Stimulated activated CD4-positive, alpha-beta T cell treated with anti-CD3 and anti-CD28 coated beads, TNF-alpha, amount 100 ng/mL, for 1 hour (primary cell): ENCODE measurements at places on chromosomes 16 and 17.

DNA sequence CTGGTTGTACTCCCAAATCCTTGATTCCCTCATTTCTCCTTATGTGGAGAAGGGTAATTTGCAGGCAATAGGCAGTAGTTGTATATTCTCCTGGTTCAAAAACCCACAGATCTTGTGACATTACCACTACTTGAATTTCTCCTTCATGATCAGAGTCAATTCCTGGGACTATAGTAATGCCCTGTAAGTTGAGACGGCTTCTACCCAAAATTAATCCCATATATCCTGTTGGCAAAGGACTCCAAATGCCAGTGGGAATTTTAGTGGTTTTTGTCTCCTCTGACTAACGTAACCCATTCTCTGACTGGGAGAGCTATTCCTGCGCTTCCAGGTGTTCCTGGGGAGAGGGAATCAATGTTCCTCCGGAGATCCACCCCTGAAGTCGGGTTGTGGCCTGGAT is 11.6 kb upstream of the ZNF689 start:
- no peak for DNase-seq

GRCh38 chr16:11329891-11330290 is 15.4 kb upstream of the RMI2 start:
- no peak for DNase-seq

DNA sequence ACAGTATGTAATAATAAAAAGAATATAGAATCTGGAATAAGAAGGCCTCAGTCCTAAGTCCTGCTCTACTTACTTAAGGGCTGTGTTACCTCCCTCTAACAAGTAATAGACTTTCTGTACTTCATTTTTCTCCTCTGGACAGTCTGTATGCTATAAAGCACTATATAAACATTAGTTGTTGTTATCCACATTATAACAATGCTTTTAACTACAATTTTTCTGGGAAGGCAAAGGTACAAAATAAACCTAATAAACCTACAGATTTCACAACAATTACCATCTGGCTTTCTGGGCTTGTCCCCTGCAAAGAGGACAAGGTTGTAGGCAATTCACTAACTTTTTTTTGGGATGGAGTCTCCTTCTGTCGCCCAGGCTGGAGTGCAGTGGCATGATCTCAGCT is 32.7 kb downstream of the RFFL start:
- no peak for DNase-seq

DNA sequence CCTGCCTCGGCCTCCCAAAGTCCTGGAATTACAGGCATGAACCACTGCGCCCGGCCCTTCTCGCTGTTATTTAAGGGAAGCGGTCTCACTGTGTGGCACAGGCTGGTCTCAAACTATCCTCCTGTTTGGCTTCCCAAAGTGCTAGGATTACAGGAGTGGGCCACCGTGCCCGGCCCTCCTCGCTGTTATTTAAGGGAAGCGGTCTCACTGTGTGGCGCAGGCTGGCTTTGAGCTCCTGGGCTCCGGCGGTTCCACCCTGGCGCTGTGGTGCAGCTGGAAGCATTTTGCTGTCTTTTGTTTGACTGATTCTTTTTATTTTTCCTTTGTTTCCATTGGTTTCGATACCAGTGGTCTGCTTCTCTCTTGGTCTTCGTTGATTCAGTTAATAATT is 40.7 kb downstream of the FOXK2 start:
- no peak for DNase-seq

- no peak for DNase-seq
Observed at GRCh38 chr17:48915459-48916282, 7.5 kb downstream of the UBE2Z start.

GRCh38 chr16:16850274-16850673 is 471.3 kb downstream of the NPIPA7 start:
- DNase-seq, result no peak

- DNase-seq, result no peak
Observed at GRCh38 chr17:16976725-16977550, 5.0 kb upstream of the TNFRSF13B start.

DNA sequence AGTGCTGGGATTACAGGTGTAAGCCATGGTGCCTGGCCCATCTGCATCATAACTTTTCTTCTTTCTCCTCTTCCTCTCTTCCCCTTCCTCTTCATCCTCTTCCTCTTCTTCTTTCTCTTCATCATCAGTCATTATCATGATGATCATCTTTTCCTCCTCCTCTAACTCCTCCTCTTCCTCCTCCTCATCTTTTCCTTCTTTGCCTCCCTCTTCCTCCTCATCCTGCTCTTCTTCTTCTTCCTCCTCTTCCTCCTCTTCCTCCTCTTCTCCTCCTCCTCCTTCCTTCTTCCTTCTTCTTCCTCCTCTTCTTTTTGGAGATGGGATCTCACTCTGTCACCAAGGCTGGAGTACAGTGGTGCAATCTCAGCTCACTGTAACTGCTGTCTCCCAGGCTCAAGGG is 62.5 kb downstream of the SOCS1 start:
- no peak for DNase-seq

DNA sequence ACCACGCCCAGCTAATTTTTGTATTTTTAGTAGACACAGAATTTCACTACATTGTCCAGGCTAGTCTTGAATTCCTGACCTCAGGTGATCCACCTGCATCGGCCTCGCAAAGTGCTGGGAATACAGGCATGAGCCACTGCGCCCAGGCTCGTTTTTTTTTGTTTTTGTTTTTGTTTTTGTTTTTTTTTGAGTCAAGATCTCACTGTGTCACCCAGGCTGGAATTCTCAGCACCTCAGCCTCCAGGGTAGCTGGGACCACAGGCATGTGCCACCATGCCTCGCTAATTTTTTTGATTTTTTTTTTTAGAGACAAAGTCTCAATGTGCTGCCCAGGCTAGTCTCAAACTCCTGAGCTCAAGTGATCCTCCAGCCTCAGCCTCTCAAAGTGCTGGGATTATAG is 17.5 kb upstream of the CMTM4 start:
- no peak for DNase-seq

DNA sequence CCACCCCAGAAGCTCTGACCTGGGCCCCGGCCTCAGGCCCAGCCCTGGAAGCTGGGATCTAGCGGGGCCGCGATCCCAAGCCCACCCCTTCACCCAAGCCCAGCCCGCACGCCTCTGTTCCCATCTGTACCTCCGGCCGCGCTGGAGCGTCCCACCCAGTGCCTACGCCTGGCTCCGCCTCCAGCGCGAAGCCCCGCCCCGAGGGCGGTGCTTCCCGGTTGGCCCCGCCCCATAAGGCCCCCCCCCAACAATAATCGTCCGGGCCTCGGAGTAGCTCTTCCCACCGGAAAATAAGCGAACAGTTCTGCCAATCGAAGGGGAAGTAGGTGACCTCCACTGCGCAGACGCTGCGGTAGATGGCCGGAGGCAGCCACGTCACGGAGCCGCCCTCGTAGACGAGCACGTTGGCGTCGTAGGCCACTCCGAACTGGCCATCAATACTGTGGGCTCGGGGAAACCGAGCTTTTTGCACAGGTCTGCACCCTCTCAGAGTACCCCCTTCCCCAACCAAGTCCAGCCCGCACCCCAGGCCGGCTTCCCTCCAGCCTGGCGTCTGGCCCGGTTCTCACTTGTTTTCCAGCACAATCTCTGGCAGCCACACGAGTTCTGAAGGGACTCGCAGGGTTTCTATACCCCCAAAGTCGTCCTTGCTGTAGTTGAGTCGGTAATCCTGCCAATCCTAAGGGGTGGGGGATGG is 1.1 kb downstream of the CHRNE start:
- DNase-seq, result no peak

GRCh38 chr17:77580531-77581270 is 377.8 kb upstream of the TNRC6C start:
- no peak for DNase-seq

DNA sequence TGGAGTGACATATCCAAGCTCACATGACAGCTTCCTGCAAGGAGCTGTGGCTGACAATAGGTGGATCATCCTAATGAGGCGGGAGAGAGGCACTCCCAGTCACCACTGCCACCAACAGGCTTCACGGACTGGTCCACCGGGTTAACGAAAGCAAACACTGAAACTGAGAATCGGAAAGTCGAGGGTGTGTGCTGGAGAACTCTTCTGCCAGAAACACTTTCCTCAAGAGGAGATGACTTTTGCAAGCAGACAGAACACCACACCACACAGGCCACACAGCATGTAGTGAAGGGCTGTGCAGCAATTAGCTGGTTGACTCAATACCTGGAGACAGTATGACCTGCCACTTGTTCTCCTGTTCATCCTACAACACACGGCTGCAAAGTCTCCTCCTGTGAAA is 53.0 kb upstream of the DNAJA2 start:
- DNase-seq, result no peak
